ENCODE measurements at places on chromosomes 7 and 10.

- no peak for DNase-seq
Observed at GRCh38 chr10:107442035-107442505, 277.6 kb upstream of the SORCS1 start.

GRCh38 chr10:122112625-122113160 lies 123.7 kb downstream of the TACC2 start:
- no peak for DNase-seq

GRCh38 chr10:15378569-15378968 lies 7.5 kb upstream of the FAM171A1 start:
- DNase-seq: no peak

DNA sequence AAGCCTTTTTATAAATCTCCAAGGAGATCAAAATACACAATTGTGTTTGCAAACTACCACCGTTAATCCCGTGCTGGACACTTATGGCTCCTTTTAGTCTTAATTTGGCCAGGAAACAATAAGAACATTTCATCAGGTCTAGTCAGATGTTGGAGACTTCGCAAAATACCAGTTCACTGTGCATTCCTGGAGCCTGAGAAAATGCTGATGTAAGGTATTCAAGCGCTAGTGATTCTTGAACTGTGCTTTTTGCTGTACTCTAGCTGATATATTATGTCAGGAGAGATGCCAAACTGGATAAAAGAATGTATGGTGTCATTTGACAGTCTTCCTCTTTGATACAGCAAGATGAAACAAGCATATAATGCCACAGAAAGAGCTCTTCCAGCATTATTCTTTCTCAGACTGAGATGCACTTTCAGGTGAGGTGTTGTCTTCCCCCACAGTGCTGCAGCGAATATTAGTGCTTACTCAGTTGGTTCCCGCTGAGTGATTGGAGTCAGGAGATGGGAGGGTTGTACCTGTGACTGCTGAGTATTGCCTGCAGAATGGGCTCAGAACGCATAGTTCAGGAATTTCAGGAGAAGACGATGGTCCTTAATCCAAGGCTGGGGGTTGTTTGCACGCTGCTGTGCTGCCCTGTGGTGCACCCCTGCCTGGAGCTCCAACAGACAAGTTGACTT lies 59.2 kb downstream of the OGDH start:
- no peak for DNase-seq

DNA sequence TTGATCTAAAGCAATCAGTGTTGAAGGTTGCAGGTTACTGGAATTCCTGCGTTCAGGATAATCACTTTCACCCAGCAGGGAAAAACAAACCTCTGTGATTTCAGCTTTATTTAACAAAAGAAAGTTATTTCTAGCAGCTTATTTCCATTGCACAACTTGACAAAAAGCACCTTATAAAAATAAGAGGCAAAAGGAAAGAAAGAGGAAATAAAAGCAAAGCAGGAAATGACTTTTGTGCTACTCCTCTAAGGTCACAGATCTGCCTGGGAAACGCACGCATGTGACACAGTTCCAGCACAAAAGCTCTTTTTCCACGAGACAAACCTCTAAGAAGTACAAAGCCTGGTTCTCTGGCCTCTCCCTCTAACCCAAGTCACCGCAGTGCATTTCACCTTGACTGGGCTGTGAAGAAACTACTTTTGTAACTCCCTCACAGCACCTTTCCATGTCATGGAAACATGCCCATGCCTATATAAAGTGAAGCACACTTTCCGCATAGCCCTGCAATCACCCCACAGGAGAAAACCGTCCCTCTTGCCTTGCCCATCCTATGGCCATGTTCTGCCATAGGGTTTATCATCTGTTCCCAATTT lies 870 bp downstream of the ANK3 start:
- DNase-seq: no peak

DNA sequence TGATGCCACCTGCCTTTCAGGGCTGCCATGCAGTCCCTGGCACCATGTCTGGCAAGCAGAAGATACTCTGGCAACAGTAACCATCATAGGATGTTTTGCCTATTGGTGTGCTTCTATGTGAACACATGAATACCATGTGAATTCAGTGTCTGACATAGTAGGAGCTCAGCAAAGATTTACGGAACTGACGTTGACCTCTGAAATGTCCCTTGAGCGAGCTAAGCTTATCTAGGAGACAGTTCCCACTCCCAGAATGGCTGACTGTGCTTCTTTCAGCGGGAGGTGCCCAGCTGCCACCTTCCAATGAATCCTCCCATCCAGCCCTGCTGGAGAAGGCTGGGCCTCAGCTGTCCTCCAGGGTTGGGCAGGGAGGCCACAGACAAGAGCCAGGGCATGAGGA lies 71.2 kb upstream of the LRRC18 start:
- no peak for DNase-seq

GRCh38 chr7:1593091-1593866 lies 23.4 kb upstream of the PSMG3 start:
- no peak for DNase-seq

DNA sequence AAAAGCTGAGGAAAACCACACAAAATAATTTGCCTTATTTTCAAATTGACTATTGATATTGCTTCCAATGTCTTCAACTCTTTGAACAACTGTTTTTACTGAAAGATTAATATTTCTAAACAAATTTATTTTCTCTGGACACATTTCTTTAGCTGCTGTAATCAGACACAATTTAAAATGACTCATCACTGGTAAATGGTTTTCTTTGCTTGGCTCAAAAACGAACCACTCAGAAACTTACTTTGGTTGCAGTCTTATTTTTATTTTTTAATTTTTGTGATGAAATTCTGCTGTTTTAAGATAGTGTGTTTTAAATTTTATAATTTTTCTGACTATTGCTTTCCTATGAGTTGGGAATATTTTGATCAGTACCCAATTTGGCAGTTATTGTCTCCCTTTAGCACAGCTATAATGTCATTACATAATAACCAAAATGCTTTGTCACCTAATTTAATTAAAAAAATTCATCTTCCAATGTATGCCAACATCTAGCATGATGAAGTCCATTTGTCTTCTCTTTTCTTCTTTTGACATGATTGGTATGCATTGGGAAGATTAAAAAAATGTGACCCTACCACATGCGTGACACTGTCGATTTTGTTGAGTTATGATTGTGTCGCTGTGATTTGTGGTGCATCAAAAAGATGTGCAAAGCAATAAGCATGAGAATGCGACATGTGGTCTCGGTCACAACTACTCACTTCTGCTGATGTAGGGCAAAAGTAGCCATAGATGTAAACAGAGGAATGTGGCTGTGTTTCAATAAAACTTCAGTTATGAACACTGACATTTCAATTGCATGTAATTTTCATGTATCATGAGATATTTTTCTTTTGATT lies 222.3 kb downstream of the SUGCT start:
- DNase-seq: no peak

- DNase-seq: no peak
Observed at GRCh38 chr7:101677797-101678479, 48.8 kb upstream of the MYL10 start.

- no peak for DNase-seq
Observed at GRCh38 chr7:85041605-85042216, 145.1 kb downstream of the SEMA3D start.

All from activated naive CD4-positive, alpha-beta T cell treated with anti-CD3 and anti-CD28 coated beads, Interleukin-2, amount 50 U/mL, for 16 hours (primary cell).